Osteoblast (primary cell): ENCODE measurements at places on chromosomes 13 and 19. TPM values are rescaled to one million over a fixed set of nuclear protein-coding genes. Genes with fewer than 3 reads are reported as not detected.

The MIA gene
- total RNA-seq: 0.72 TPM in 1 of 2 replicates, not detected in the other

The PEPD gene
- 82.8 and 87.9 TPM in 2 replicates for total RNA-seq

The SIGLEC12 gene
- total RNA-seq: under 0.01 TPM in 1 of 2 replicates, not detected in the other

The CFAP97D2 gene
- total RNA-seq: not detected in 2 replicates

The CEACAM4 gene
- total RNA-seq: not detected in 2 replicates

The TMIGD2 gene
- total RNA-seq: not detected in 2 replicates

The PDCD5 gene
- total RNA-seq: 46.0 and 51.0 TPM in 2 replicates

The PRMT1 gene
- 199 and 208 TPM in 2 replicates for total RNA-seq

The PCP2 gene
- not detected in 2 replicates for total RNA-seq

The CEACAM19 gene
- total RNA-seq: 0.72 and 1.2 TPM in 2 replicates

The SH2D3A gene
- total RNA-seq: not detected in 2 replicates

The PRX gene
- 2.7 and 3.3 TPM in 2 replicates for total RNA-seq

The GPR12 gene
- not detected in 2 replicates for total RNA-seq

The DENND1C gene
- total RNA-seq: not detected in 2 replicates
